ENCODE measurements at places on chromosomes 7 and 10.

- no peak for DNase-seq
Measured at GRCh38 chr7:142130267-142130666, 18.7 kb downstream of the MGAM2 start.

GRCh38 chr10:100146875-100147650 is 38.8 kb downstream of the ERLIN1 start:
- DNase-seq, result no peak

DNA sequence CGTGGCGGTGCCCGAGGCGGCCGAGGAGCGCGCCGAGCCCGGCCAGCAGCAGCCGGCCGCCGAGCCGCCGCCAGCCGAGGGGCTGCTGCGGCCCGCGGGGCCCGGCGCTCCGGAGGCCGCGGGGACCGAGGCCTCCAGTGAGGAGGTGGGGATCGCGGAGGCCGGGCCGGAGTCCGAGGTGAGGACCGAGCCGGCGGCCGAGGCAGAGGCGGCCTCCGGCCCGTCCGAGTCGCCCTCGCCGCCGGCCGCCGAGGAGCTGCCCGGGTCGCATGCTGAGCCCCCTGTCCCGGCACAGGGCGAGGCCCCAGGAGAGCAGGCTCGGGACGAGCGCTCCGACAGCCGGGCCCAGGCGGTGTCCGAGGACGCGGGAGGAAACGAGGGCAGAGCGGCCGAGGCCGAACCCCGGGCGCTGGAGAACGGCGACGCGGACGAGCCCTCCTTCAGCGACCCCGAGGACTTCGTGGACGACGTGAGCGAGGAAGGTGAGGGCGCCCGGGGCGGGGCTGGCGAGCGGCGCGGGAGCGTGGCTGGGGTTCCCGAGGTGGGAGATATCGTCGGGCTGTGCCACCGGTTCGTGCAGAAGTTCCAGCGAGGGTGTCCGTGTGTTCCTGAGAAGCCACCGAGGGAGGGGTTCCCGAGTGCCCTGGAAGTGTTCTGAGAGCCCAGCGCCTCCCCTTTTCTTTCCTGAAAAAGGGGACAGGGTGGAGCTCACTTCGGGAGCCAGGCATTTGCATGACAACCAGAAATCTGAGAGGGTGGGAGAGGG is 495 bp downstream of the EIF3B start:
- DNase-seq, result no peak

GRCh38 chr7:17027789-17028152 is 146.0 kb upstream of the AGR3 start:
- no peak for DNase-seq

DNA sequence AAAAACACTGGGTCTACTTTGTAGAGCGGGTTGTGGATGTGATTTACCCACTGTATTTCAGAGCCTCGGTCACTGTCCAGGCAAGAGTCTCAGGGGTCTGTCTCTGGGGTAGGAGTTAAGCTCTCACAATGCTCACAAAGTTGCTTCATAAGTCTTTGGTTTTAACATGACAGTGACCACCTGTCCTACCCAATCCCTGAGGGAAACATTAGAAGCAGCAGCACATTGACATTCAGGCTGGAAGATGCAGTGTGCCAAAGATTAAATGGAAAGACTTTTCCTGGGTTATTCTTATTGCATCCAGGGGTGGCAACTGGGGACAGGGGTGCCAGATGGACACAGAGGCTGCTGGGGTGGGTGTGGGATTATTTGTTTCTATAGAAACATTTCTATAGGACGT is 330.0 kb downstream of the RNLS start:
- DNase-seq, result no peak

All from HuH-7 (cell line).